ENCODE measurements at places on chromosomes 12 and 14. TPM values are rescaled to one million over a fixed set of nuclear protein-coding genes. Genes with fewer than 3 reads are reported as not detected.

DNA sequence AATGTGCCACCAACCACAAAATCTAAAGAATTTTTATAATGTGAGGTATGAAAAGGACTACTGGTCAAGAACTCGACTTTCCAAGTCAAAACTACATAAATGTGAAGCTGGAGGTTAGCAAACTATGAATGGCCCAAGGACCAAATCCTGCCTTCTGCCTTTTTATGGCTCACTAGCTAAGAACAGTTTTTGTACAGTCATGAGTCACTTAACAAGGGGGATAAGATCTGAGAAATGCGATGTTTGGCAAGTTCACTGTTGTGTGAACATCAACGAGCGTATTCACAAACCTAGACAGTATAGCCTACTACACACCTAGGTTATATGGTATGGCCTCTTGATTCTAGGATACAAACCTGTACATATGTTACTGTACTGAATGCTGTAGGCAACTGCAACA lies 28.2 kb downstream of the FERMT2 start:
- no peak for DNase-seq

DNA sequence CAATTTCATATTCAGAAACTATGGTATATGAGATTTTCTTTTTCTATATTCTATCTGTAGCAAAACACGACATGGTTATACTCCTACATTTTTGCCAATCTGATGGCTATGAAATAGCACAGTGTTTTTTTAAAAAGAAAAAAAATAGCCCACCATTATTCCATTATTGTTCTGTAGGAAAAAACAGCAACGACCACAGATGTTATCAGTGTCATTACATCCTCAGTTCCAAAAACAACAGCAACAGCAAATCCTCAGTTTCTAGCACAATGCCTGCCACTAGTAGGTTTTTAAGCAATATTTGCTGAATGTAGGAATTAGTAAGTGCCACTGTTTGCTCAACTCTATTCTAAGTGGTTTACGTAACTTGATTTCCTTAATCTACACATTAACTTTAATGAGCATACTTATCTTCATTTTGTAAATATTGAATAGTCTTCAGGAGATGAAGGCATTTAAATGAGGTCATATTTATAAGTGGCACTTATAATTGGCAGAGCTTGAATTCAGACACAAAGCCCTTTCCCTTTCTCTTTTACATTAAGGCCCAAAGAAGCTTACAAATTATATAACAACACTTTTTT lies 8.3 kb downstream of the RNASE6 start:
- DNase-seq, result no peak

- DNase-seq, result no peak
These were observed 162.9 kb downstream of the LRIG3 start for GRCh38 chr12:58757422-58757821.

- DNase-seq, result no peak
These were observed 21.4 kb upstream of the TMTC2 start for GRCh38 chr12:82665142-82665923.

DNA sequence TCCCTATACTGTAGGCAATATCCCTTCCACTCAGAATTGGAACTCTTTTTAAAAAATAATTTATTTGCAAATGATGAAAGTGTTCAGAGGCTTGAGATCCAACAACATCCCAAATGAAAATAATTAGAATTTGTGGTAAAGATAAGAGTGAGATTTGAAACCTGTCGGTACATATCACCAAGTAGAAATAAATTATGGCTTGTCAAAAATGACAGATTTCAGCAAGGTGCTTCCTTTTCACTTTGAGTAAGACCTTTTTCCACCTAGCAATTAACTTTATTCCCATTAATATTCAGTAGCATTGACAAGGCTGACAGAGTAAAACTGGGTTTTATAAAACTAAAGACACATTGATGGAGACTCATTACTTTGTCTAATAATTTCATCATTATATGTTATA lies 107.7 kb upstream of the PRKD1 start:
- DNase-seq, result no peak

DNA sequence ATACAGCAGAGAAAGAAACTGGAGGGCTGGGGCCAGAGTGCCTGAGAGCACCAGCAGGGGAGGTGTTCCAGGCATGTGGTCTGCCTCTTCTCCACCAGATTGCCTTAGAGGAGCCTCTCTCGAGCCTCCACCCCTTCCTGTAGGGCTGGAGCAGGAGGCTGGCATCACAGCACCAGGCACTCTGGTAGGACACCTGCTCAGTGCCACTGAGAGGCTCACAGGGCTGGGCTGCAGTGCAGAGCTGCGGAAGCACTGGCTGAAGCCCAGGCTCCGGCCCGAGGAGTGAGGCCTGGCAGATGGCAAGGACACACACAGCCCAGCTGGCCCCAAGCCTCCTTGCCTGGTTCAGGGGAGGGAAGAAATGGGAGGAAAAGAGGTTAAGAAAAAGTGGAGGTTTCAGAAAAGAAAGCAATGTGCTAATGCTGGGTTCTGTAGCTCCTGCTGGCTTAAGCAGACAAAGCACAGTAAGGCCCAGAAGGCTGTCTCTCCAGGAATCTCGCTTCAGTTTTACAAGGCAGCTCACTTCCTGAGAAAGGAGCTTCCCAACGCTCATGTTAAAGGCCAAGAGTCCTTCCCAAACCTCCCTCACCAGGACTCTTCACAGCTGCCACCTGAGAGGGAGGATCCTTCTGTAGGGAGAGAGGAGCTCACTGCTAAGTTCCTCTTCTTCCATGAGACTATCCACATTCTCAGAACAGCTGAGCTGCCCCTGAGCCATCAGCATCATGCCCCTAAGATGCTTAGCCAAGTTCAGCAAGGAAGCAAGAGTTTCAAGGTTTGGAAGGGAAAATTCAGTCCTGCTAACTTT lies 23.8 kb downstream of the SPTB start:
- DNase-seq, result no peak

DNA sequence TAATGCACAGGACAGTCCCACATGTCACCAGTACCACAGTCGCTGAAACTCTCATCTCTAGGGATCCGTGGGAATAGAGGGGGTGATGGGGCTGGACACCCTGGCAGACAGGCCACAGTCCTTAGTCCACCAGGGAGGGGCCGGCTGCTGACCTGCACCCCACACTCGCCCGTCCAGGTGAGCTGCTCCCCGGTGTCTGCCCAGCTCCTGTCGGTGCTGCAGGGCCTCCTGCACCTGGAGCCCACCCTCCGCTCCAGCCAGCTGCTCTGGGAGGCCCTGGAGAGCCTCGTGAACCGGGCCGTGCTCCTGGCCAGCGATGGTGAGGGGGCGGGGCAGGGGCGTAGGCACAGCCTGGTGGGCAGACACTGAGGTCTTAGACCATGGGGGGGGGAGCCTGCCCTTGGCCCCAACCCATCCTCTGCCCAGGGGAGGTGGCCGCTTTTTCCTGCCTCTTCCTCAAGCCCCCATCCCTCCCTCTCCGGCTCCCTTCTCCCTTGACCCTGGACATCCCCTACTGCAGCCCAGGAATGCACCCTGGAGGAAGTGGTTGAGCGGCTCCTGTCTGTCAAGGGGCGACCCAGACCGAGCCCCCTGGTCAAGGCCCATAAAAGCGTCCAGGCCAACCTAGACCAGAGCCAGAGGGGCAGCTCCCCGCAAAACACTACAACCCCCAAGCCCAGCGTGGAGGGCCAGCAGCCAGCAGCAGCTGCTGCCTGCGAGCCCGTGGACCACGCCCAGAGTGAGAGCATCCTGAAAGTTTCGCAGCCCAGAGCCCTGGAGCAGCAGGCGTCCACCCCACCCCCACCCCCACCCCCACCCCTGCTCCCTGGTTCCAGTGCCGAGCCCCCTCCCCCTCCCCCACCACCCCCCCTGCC lies 17.1 kb upstream of the ADSS1 start:
- no peak for DNase-seq

The CCND2 gene
- 35.7 TPM for polyA plus RNA-seq

- DNase-seq, result no peak
These were observed 31.7 kb downstream of the SPPL3 start for GRCh38 chr12:120872487-120872886.

DNA sequence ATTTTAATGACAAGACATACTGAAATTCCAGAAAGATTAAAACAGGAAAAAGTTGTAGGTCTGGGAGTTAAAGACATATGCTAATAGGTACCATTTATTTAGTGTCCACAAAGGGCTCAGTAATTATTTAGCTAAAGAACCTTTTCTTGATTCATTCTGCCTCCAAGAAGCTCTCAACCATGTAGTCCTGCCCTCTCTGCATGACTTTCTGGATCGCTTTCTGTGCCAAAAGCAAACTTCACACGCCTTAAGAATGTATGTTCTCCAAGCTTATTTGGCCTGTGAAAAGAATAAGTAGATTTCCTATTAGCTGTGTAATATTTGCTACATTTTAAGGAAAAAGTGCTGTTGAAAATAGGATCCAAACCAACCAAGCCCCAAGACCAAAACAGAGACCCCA lies 291.7 kb downstream of the C12orf75 start:
- no peak for DNase-seq

The KRT82 gene
- polyA plus RNA-seq, result not detected

DNA sequence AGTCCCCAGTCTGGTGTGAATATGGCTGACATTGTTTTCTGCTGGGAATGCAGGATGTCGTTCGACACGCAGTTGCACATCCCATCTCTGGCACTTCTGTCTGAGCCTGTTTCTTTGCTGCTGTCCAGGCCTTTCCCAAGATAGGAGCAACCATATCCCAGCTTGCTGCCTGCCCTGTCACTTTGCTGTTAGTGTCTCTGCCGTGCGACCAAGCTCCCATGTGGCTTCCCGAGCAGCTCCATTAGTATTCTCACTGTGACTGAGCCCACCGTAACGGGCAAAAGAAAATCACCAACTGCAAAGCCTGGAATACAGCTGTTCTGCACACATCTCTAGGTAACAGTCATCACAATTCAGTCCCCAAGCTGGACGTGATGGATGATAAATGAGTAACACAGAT lies 66.0 kb upstream of the CPSF6 start:
- no peak for DNase-seq

DNA sequence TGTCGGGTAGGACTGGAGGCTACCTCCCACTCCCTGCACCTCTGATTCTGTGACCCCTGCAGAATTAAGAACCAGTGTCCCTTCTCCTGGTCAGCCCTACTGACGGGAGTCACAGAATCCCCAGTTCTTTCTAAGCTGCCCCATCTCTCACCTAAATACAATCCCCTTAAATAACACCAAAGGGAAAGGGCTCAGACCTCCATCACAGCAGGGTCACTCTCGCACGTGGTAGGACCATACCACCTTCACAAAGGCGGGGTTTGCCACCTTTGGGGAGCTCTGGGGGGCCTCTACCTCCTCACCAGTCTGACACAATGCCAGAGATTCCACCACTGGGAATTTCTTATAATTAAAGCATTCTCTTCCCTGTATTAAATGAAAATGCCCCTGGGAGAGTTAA lies 35.6 kb downstream of the DAD1 start:
- no peak for DNase-seq

The LMNTD1 gene
- not detected for polyA plus RNA-seq

- DNase-seq, result no peak
These were observed 6.3 kb downstream of the ARHGAP9 start for GRCh38 chr12:57473392-57473791.

DNA sequence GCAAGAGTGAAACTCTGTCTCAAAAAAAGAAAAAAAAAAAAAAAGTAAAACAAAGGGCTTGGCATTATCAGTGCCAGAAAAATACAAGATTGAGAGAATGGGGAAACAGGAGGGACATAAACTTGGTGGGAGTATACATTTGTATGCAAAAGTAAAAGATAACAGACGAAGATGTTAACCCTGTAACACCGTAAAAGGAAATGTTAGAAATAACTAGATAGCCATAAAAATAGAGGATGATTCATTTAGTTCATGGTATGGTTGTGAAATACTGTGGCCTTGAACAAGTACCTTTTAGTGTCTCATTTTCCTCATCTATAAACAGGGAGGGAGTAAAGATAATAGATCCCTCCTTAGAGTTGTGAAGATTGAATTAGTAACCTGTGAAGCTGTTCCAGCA lies 33.3 kb downstream of the ATP2A2 start:
- DNase-seq, result no peak

The KRT81 gene
- polyA plus RNA-seq, result not detected

DNA sequence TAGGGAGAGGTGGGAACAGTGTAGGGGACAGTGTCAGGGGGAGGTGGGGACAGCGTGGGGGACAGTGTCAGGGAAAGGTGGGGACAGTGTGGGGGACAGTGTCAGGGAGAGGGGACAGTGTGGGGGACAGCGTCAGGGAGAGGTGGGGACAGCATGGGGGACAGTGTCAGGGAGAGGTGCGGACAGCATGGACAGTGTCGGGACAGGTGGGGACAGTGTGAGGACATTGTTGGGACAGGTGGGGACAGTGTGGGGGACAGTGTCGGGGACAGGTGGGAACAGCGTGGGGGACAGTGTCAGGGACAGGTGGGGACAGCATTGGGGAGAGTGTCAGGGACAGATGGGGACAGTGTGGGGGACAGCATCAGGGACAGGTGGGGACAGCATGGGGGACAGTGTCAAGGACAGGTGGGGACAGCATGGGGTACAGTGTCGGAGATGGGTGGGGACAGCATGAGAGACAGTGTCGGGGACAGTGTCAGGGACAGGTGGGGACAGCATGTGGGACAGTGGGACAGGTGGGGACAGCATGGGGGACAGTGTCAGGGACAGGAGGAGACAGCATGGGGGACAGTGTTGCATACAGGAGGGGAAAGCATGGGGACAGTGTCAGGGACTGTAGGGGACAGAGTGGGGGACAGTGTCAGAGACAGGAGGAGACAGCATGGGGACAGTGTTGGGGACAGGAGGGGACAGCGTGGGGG lies 139.0 kb downstream of the TMEM121 start:
- DNase-seq, result no peak

DNA sequence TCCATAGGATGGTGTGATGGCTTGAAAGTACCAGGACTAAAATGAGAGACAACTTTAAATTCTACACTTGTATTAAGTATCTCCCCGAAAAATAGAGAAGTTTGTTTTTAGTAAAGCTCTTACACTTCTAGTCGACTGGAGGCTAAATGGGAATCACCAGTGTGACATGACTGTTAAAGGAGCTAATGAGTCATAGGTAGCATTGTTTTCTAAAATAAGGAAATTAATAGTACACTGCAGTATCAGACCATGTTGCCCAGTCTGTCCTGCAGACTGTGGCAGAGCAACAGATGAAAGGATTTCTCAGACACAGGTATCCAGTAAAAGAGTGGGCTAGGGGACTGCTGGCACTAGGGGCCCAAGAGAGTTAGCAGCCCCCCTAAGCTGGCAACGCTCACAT lies 140.1 kb downstream of the TMEM117 start:
- no peak for DNase-seq

The PAPLN gene
- 25.6 TPM for polyA plus RNA-seq

Measured in H1 (cell line).